ENCODE measurements at places on chromosomes 4 and X.

- DNase-seq = no peak
Observed at GRCh38 chr4:1803523-1804423, 10.7 kb downstream of the FGFR3 start.

GRCh38 chrX:74234818-74235217 lies 69.2 kb upstream of the ZCCHC13 start:
- DNase-seq = no peak

GRCh38 chr4:18638031-18638430 lies 616.5 kb upstream of the LCORL start:
- DNase-seq = no peak

DNA sequence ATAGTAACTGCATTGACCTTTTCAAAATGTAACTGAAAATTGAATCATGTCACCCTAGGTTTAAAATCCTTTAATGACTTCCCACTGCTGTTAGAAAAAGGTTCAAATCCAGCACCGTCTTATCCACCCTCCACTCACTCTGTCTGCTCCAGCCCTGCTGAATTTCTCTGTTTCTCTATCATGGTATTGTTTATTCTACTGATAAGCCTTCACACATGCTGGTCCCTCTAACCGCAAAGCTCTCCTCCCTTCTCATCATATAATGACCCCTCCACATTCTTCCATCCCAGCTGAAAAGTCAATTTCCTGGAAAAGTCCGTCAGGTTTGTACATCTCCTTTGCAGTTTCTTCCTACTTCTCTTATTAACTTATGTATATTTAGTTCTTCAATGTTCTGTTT lies 389.2 kb upstream of the F9 start:
- no peak for DNase-seq

- no peak for DNase-seq
Observed at GRCh38 chr4:173264245-173264644, 69.9 kb downstream of the HMGB2 start.

GRCh38 chr4:106801386-106801785 lies 234.7 kb downstream of the DKK2 start:
- DNase-seq = no peak

DNA sequence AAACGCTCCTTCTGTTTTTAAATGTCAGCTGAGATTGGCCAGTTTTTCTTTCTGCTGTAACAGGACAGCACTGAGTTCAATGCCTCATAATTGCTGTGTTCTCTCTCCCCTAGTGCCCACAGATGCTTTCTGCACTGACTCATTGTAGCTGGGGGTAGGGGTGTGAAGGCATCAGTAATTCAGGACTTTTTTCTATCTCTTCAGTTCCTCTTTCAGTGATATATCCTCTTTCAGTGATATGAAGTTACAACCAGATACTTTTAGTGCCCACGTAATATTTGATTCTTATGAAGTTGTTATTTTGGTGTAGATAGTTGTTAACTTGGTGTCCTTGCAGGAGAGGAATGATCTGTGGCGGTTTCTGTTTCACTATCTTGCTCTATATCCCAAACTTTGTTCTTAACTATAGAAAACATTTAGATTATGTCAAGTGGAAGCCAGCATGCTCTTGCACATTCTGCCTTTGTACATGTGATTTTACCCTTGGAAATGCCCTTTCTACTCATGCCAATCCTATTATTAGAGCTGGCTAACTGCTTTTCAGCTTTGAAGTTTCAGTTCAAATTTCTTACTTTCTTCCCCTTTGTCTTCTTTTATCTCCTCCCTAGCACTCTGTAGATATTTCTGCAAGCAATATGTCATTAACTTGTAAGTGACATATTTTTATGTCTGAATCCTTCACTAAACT lies 1258.4 kb downstream of the FAM133A start:
- no peak for DNase-seq

DNA sequence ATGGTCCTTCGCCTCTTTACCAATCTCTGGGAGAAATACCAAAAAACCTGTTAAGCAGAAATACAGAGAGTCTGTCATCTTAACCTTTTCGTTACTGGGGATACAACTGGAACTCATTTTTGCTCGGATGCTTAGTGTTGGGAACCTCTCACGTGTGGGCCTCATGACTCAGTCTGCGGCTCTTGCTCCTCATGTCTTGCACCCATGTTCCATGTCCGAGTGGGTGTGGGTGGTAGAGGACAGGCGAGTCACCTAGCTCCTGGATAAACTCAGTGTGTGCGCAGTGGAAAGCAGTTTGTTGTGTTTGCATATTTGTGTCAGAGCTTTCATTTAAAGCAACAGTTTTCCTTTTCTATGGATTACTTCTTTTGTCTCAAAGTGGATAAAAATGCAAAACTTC lies 70.6 kb downstream of the TNIP2 start:
- no peak for DNase-seq

DNA sequence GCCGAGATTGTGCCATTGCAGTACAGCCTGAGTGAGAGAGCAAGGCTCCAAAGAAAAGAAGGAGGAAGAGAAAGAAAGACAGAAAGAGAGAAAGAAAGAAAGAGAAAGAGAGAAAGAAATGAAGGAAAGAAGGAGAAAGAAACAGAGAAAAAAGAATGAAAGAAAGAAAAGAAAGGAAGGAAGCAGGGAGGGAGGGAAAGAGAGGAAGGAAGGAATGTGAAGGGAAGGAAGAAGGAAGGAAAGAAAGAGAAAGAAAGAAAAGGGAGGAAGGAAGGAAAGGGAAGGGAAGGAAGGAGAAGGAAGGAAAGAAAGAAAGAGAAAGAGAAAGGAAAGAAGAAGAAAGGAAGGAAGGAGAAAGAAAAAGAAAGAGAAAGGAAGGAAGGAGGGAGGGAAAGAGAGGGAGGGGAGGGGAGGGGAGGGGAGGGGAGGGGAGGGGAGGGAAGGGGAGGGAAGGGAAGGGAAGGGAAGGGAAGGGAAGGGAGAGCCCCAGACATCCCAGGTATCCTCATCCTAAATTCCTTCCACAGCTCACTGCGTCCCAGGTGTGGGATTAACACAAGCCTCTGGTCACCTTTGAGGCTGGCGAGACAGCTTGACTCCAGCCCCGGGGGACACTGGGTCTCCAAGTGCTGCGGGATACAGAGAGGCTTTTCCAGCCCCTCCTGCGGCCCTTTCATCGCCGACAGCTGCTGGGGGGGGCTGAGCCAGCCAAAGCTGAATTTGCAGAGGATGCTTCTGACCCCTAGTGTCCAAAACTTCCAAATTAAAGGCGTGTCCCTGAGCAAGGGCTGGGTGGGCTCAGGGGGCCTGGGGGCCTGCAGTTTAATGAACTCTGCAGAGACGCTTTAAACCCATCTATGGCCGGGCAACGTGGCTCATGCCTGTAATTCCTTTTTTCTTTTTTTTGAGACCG lies 24.2 kb upstream of the CSF2RA start:
- no peak for DNase-seq

GRCh38 chr4:171430495-171430894 lies 382.7 kb upstream of the GALNTL6 start:
- no peak for DNase-seq

GRCh38 chrX:10506781-10507180 lies 113.6 kb downstream of the MID1 start:
- no peak for DNase-seq

- peak; percentile 16 for DNase-seq
Observed at GRCh38 chr4:183256756-183257385, 63.2 kb downstream of the CLDN22 start.

DNA sequence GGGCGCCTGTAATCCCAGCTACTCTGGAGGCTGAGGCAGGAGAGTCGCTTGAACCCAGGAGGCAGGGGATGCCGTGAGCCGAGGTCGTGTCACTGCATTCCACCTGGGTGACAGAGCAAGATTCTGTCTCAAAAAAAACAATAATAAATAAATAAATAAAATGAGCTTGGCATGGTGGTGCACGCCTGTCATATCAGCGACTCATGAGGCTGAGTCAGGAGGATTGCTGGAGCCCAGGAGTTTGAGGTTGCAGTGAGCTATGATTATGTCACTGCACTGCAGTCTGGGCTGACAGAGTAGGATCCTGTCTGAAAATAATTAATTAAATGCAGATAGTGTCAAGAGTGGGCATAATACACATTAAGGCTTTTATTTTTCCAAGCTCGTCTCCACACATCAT lies 77.5 kb downstream of the DHRSX start:
- DNase-seq = no peak

GRCh38 chr4:1728061-1728980 lies 7.0 kb downstream of the TACC3 start:
- no peak for DNase-seq

GRCh38 chrX:72479324-72480274 lies 93.0 kb downstream of the HDAC8 start:
- DNase-seq = no peak

DNA sequence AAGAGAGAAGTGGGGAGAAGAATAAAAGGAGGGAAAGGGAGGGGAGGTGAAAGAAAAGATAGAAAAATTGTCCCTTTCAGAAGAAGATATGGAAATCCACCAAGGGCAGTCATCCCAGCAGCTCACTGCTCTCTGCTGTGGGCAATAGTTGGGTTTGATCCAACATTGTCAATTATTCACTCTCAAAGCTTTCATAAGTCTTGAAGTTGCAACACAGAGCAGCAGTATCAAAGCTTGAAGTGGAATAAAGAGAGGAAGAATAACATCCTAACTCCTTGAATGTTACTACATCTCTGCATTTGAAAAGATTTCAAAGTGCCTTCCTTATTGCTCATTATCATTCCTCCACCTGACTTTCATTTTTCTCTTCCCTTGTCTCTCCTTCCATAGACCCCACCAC lies 62.3 kb upstream of the HHIP start:
- no peak for DNase-seq

DNA sequence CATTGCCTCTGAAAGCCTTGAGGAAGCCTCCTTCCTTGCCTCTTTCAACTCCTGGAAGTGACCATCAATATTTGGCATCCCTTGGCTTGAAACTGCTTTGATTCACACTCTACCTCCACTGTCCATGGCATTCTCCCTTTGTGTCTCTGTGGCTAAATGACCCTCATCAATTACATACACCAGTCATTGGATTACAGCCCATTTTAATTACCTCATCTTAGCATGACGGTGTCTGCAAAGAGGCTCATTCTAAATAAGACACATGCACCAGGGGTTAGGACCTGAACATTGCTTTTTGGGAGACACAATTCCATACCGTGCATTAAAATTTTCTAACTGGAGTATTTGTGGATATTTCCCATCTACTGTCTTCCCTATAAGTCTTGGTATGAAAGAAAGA lies 60.7 kb upstream of the FAM9A start:
- no peak for DNase-seq

DNA sequence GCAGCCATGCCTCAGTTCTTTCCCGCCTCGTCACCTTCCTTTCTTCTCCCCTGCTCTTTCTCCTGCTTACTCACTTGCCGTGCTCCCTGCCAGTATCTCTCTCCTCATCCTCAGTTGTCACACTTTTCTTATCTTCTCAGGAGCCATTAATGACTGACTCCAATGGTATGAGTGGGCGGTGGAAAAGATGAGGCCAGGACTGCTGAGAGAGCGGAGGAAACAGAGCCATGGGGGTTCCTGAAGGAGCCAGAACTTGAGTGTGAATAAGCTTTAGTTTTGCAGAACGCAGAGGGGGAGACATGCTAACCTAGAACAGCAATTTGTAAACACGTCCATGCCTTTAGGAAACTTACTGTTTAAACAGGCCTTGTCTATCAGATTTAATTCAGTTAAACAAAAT lies 126.5 kb downstream of the CHIC2 start:
- no peak for DNase-seq

- no peak for DNase-seq
Observed at GRCh38 chr4:53378171-53378482, 686 bp downstream of the FIP1L1 start.

GRCh38 chrX:153560000-153560399 lies 38.9 kb downstream of the CCNQ start:
- no peak for DNase-seq

GRCh38 chr4:108270466-108271450 lies 102.0 kb upstream of the LEF1 start:
- DNase-seq = no peak

- DNase-seq = no peak
Observed at GRCh38 chrX:136395271-136395670, 92.5 kb upstream of the BRS3 start.

DNA sequence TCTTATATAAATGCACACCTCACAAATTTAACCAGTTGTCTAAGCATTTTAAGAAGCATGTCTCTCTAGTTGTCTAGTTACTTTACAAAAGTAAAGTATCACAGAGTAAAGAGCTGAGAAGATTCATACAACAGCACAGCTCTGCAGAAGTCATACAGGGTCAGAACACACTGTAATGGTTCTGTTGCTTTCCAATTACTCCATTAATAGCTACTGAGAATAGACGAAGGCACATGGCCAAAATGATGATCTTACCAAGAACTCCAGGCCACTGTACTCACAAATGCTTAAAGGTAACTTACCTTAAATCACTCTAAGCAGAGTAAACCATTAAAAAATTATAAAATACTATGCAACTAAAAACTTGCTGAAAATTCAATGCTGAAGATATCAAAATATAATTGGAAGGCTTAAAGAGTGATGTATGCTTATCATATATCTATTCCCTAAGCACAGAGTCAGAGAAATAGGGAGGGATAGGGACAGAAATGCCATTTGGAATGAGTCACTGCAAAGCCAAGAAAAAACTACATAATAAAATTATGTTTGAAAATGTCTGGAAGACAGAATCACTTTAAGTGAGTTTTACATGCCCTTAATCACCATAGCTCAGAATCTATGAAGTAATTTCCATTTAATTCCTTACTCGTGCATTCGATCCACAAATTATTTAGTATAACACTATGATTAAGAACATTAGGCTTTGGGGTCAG lies 71.0 kb downstream of the DDX60L start:
- DNase-seq = no peak

DNA sequence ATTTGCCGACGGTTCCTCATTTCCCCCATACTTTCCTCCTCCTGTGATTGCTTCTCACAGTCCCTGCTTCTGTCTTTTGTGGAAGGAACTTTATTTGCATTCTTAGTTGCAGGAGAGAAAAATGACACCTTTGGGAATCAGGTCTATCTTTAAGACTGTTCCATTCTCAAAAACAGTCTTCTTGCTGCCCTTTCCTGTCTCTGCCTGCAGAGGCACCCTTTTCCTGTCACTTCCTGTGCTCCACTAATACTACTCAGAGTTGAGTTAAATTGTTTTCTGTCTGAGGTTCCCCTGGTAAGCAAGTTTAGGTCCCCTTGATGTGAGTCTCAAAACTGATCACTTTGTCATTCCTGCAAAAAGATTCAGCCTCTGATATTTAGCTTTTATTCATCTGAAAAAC lies 208.8 kb upstream of the CLNK start:
- DNase-seq = no peak

GRCh38 chr4:78001531-78001930 lies 55.6 kb upstream of the FRAS1 start:
- no peak for DNase-seq

Measured in NCI-H1092 (cell line).